GM06990 (cell line): ENCODE measurements at places on chromosomes 11 and 22.
A peak's percentile ranks its signal among the peaks of the same experiment; 100 is the strongest.

- no peak for DNase-seq
These were observed 1429.3 kb downstream of the BRD1 start for GRCh38 chr22:48398181-48398905.

GRCh38 chr11:66069715-66070603, at the start of gene PACS1:
Gene PACS1 (plus strand): TSS chr11:66070272. CDS start chr11:66070487, 215 bp downstream.
- DNase-seq: peak; percentile 85

DNA sequence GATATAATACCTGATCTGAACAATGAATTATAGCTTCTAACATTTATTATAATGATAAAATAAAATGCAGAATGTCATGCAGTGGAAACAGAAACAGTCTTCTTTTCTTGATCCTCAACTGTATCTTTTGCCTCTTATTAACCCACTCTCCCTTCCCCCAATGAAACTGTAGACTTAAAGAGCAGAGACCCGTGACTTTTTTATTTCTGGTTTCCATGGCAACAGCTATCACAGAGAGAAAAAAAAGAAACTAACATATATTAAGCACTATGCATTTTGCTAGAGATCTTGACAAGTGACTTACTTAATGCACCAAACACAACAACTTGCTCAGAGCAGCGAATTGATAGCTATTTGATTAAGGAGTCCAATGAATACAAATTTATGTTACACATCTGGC, 69.3 kb downstream of the RAB38 start:
- peak; percentile 18 for DNase-seq

- no peak for DNase-seq
These were observed 68.4 kb downstream of the TBC1D22A start for GRCh38 chr22:46830841-46831240.

GRCh38 chr11:62030071-62030684, 62.7 kb upstream of the FTH1 start:
- no peak for DNase-seq

GRCh38 chr11:117501237-117501898, 173.7 kb downstream of the CEP164 start:
- DNase-seq: no peak

- DNase-seq: no peak
These were observed 86.0 kb downstream of the EHF start for GRCh38 chr11:34706709-34707461.

DNA sequence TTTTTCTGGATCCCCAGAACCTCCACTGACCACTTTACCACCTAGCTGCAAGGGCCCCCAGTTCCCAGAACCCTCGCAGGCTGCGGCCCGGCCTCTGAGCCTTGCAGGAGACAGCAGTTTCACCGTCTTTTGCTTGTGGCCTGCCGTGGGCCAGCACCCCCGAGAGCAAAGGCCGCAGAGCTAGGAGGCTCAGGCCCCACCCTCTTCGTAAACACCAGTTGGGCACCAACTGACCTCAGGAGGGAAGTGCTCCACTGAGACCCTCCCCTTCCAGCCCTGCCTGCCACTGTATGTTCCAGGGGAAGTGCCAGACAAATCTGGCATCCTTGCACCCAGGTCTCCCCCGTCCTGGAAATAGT, 23.4 kb upstream of the CREB3L1 start:
- DNase-seq: no peak

- DNase-seq: no peak
These were observed 374.6 kb upstream of the FAT3 start for GRCh38 chr11:91850021-91850420.

DNA sequence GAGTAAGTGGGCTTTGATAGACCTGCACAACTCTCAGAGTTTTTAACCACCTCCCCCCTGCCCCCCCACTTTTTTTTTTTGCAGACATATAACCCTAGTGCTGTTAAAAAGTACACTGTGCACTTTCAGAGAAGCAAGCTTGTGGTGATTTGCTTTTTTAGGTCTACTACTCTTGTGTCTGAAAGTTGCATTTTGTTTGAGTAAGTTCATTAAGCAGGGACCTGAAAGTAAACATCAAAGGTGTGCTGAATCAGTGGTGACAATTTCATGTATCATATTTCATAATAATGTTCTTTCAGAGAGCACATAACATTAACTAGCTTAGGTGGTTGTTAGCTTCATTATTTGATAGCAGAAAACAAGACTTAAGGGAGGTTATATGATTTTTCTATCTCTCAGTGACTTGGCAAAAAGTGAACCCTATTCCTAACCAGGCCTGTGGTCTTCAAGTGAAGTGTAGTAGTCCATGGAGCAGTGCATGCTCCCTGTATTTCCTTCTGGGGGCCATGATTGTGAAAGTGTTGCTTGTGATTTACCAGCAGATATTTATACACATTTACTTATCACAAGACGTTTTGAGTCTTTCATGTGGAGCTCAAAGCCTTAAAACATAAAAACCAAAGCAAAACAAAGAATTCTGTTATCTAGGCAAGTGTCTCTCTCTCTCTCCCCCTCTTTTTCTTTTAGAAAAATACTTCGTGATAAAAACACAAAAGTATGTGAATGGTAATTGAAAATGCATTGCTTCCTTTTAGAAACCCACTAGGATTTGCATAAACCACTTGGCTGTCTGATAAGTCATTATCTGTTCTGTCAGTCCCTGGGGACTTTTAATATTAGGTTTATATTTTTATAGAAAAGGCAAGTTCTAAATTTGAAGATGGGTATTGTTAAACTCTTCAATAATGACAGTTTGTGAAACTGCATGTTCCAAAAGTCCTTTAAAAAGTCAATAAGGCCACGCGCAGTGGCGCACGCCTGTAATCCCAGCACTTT, 7.5 kb upstream of the RAG2 start:
- no peak for DNase-seq

GRCh38 chr11:122984186-122985011, 2.8 kb upstream of the BSX start:
- DNase-seq: no peak
